Uterus (tissue), 4 donors: ENCODE measurements at places on chromosomes 6 and 20. TPM values are rescaled to one million over a fixed set of nuclear protein-coding genes. Genes with fewer than 3 reads are reported as not detected.

DNA sequence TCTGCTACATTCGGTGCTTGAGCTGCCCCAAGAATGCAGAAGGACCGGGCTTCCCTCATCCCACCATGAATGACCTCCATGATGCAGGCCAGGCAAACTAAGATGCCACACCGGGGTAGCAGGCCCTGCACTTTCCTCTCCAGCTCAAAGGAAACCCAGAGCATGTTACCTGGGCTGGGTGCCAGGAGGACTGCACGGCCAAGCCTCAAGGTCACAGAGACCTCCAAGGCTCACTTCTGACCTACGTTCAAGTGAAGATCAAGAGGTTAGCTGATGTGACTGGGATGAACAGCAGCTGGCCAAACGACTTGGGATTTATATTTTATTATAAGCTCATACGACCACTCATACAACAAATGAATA is 501.8 kb downstream of the CD83 start:
- no peak for DNase-seq

DNA sequence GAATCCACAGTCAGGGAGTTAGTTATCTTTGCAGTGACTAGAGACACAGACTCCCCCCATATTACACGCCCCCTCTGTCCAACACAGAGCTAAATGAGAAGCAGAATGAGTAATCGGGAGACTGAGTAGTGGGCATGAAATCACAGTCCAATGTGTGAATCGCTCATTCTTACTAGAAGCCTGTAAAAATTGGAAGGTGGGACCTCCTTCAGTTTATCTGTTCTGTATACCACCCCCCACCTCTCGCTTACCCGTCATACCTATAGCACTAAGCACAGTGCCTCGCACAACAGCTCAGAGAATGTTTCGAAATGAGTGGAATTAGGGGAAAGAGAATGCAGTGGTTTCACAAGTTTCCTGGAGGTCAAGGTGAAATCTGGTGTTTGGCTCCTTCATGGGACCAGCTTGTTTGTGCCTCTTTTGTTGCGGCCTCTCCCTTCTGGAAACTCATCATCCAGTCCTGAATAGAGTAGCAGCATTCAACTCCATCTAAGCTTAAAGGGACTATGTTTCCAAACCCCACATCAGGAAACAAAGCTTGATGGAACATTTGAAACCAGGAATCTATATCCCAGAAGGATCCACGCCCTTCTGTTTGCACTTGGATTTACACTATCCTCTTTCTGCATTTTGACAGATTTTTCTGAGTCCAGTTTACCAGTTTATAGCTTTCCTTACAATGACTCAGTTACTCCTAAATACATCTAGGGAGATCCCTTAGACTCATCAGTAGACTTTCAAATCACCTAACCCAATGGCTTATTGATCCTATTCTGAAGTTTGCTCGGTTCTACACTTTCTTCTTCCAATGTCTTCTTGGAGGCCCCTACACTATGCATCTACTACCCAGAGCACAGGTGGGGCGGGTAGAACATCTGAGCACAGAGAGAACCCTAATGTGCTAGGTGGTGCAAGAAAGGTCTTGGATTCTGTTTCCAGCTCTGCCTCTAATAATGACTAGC is 59.2 kb upstream of the PIM1 start:
- no peak for DNase-seq

DNA sequence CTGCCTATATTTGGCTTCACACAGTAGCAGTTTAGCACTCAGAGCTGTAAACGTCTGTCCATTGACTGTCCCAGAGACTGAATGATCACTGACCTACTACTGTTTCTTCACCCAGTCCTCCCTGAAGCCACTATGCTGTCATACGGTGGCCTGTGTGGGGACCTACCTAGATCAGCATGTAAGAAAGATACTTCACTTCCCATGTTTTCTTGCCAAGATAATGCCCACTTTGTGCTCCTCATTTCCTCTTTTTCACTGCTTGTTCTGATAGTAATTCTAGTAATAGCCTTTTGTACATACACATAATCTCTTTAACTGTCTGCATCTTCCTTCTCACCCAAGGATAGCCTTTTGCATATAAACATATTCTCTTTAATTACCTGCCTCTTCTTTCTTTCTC is 109.9 kb upstream of the TIAM2 start:
- no peak for DNase-seq

GRCh38 chr6:63565058-63565726 is 7.1 kb upstream of the LOC128125822 start:
- DNase-seq = no peak

DNA sequence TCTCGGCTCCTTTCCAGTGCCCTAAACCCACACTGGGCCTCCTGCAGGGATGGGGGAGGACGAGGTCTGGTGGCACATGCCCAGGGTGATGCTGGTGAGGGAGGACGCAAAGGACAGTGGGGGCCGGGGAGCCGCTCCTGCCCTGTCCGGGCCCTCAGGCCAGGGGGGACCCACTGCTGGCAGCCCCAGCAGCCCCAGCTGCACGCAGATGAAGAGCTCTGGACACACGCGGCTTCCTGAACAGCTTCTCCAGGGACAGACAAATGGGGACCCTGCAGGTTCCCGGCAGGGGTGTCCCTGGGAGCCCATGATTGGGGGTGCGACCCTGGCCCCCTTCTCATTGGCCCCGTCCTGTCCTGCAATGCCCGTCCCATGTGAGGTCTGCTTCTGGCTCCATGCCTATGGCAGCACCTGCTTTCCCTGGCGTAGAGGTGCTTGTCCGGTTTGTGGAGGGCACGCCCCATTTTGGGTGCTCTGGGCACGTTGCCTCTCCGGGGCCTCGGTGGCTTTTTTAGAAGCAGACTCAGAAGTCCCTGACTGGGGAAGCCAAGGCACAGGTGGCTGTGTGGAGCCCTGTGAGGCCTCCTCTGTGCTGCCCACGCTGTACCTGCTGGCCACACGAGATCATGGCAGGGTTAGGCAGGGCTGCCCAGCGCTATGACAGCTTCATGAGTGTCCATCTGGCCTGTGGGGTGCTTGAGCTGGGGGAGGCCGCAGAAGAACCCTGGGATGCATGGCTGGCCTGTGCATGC is 15.4 kb upstream of the TNFRSF6B start:
- DNase-seq = no peak

DNA sequence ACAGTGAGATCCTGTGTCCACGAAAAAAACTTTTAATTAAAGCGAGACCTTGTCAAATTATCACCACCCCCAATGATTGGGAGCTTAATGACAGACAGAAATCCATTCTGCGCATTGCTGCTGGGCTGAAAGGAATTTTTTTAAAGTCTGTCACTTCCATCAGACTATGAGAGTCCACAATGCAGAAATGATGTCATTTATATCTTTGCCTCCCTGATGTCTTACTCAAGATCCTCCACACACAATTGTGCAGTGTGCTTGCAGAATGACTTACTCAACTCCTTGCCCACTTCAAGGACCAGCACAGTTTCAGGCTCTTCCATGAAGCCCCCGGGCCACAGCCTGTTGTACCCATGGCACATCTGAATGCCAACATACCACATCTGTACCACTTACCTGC is 41.0 kb downstream of the GPLD1 start:
- no peak for DNase-seq

Gene MLIP
- total RNA-seq = not detected

DNA sequence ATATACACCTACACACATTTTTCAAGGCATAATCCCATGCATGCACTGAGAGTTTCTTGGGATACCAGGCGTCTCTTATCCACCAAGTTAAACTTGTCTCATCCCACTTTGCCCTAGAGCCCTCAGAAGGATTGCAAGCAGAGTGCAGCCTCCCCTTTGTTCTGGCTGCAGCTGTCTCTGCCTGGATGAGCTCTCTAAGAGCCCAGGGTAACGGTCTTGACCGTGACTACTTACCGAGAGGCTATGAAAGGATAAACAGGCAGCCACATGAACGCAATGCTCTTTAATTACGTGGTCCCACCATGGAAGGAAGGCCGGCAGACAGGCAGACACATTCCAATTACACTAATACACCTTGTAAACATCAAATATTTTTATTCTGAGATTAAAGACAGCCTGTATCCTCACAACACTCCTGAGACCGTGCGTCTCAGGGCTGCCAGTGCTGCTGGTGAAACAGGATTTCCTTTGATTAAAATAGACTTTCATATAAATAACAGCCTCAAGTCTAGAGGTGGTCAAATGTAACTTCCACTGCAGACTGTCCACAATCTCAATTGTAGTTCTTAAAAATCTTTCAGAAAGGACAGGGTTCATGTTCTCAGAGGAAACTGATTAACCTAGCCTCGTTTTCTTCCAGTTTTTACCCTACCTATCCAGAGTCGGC is 210.0 kb upstream of the PRDM1 start:
- DNase-seq = no peak

- DNase-seq = peak; percentile 36
Observed at GRCh38 chr6:136035378-136036070, 184.0 kb downstream of the PDE7B start.
